ENCODE measurements at places on chromosomes 12 and 14. TPM values are rescaled to one million over a fixed set of nuclear protein-coding genes. Genes with fewer than 3 reads are reported as not detected.

Gene HOXC6
- 0.40 TPM for total RNA-seq

Gene ACOT2
- 235 TPM for total RNA-seq

Gene BDKRB2
- total RNA-seq = 1.0 TPM

Gene DAO
- total RNA-seq = not detected

Gene BCL11B
- 2.1 TPM for total RNA-seq

Data from heart left ventricle (tissue), 16 donors.